ENCODE measurements at places on chromosomes 7 and 10. TPM values are rescaled to one million over a fixed set of nuclear protein-coding genes. Genes with fewer than 3 reads are reported as not detected.

Gene PTN
- 0.13 TPM for total RNA-seq

Gene KIAA1549
- total RNA-seq: 14.1 TPM

DNA sequence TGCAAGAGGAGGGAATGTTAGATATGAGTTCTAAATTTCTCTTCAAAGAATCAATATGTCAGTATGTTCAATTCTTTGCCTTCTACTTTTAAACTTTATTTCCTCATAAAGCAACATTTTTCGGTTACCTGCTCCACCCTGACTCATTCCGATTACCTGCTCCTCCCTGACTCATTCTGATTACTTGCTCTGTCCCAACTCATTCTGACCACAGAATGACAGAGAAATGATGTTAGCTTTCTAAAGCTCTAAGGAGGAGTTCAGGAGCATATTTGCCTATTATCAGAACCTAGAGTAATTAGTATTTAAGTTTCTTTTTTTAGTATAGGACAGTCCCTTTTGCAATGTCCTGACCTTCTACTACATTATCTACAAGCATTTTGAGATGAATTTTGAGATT, 24.5 kb upstream of the PPP1R9A start:
- H3K4me3 ChIP-seq: no peak overlapping the region
- no peaks in the 10 kb centered on the region for H3K27me3 ChIP-seq
- H3K27ac ChIP-seq: no peak overlapping the region
- H3K36me3 ChIP-seq: no peaks in the 10 kb centered on the region

Gene WNT2
- not detected for total RNA-seq

DNA sequence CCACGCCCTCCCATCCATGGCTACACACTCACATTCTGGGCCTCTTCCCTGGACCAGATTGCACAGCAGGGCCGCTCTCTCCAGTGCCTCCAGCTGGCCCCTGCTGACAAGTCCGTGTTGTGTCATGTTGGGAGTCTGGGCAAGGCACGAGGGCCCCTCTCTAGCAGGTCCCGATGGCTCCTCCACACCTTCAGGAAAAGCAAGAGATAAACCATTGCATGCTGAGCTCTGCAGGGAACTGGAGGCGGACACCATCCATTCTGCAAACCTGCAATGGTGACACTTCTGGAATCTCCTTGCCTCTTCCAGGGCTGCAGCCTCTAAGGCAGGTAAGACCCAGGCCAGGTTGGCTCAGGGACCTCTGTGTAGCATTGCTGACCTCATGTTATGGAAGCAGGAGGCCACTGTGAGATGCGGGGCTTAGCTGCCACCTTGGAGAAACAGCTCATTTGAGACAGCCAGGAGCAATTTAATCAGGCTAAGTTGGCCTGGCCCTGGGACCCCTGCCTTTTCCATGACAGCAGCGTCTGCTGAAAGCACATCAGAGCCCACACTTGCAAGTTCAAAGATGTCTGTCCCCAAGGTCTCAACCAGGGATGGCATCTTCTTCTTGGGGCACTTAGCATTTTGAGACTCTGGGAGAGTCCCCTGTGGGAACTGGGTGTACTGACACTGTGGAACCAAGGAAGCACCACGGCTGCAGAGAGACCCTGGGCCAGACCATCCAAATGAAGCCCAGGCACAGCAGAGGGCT, 34.2 kb upstream of the LEP start:
- H3K27me3 ChIP-seq: peaks cover 9% of the 10 kb centered on the region
- no peak overlapping the region for H3K27ac ChIP-seq
- no peak overlapping the region for H3K4me3 ChIP-seq
- no peaks in the 10 kb centered on the region for H3K4me1 ChIP-seq
- no peaks in the 10 kb centered on the region for H3K36me3 ChIP-seq

DNA sequence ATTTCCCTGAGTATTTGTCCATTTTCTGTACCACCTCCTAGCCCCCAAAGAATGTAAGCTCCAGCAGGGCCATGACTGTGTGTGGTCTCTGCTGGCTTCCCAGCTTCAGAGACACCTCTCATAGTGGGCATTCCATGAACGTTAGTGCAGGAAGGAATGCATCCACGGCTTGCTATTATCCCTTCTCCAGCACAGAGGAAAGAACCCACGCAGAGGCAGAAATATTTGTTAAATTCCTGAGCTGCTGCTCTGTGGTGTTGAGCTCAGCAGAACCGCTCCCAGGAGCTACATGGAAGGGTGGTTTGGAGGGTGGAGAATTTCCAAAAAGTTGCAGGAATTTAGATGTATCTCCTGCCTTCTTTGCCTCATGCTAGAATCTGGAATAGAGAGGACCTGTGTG, 275.2 kb downstream of the POU6F2 start:
- no peak overlapping the region for H3K4me3 ChIP-seq
- no peaks in the 10 kb centered on the region for H3K27me3 ChIP-seq
- H3K27ac ChIP-seq: no peak overlapping the region
- no peaks in the 10 kb centered on the region for H3K4me1 ChIP-seq
- H3K36me3 ChIP-seq: no peaks in the 10 kb centered on the region
- DNase-seq: no peak

- no peak overlapping the region for H3K4me3 ChIP-seq
- no peaks in the 10 kb centered on the region for H3K4me1 ChIP-seq
- peak; percentile 47 for DNase-seq
- H3K36me3 ChIP-seq: no peaks in the 10 kb centered on the region
- no peaks in the 10 kb centered on the region for H3K27me3 ChIP-seq
Observed at GRCh38 chr10:59625721-59626522, 83.7 kb downstream of the SLC16A9 start.
